ENCODE measurements at places on chromosomes 13 and 19.

DNA sequence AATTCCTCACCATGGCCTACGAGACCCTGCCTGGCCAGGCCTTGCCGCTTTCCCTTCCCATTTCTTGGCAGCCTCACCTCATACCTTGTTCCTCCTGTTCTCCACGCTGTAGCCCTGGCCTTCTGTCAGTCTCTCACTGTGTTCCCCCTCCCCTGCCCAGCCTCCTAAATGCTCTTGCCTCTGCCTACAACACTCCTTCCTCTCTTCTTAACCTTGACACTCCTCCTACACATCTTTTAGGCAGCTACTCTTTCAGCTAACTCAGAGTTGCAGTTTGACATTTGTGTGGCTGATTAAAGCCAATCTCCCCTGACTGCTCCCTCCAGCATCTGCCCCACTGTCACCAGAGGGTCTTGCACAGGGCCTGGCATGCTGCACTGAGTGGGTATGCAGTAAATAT is 150.8 kb downstream of the FLT1 start:
- no peak for DNase-seq

DNA sequence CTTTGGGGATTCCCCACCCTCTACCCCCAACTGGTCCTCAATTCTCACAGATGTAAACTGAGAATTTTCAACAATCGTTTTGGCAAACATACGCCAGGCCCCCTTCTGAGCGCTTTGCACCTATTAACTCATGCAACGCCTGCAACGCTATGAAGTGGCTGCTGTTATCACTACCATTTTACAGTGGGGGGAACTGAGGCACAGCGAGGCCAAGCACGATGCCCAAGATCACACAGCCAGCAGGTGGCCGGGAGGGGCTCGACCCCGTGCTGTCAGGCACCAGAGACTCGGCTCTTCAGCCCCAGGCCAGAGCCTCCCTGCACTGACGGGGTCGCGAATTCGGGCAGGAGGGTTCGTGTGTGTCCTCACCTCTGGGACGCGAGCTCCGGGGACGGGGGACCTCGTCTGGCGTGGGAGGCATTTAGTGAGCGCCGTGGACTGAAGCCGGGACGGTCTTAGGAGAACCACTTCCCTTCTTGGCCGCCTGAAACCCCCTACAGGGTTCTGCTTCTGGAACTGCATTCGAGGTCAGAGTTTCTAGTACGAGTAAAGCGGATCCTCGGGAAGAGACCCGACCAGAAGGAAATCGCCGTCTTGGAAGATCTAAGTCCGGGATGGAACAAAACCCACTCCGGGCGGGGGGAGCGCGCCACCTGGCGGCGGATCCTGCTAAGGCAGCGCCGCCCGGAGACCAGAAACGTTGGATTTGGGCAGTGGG is 21.0 kb downstream of the ZNF114 start:
- DNase-seq, result peak; percentile 62

DNA sequence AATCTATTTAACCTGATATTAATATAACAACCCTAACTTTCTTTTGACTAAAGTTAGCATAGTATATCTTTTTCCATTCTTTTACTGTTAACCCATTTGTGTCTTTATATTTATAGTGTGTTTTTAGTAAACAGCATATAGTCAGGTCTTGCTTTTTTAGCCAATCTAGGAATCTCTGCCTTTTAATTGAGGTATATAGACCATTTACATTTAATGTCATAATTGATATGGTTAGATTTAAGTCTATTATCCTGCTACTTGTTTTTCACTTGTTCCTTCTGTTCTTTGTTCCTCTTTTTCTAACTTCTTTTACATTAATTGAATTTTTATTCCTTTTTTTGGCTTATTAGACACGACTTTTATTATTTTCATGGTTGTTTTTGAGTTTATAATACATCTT is 174.4 kb downstream of the KCTD15 start:
- DNase-seq, result no peak

GRCh38 chr13:36913463-36913862 is 6.6 kb downstream of the SMAD9 start:
- DNase-seq, result no peak

DNA sequence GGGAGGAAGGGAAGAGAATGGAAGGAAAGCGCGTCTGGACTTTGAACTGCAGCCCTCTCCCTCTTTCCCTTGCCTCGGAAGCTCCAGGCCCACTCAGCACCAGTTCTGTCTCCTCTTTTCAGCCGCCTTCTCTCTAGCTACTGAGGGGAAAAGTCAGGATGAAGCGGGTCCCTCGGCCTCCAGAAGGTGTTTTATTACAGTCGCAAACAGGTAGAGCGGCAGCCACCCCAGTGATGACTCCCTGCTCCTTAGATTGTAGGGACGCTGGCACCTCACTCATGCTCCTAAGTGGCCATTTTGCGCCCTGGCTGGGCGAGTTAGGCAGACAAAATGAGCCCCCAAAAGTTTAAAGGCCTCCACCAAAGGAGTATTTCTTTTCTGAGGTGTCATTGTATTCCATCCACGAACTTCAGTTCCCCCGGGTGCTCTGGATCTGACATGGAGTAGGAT is 954 bp upstream of the STK24 start:
- no peak for DNase-seq

DNA sequence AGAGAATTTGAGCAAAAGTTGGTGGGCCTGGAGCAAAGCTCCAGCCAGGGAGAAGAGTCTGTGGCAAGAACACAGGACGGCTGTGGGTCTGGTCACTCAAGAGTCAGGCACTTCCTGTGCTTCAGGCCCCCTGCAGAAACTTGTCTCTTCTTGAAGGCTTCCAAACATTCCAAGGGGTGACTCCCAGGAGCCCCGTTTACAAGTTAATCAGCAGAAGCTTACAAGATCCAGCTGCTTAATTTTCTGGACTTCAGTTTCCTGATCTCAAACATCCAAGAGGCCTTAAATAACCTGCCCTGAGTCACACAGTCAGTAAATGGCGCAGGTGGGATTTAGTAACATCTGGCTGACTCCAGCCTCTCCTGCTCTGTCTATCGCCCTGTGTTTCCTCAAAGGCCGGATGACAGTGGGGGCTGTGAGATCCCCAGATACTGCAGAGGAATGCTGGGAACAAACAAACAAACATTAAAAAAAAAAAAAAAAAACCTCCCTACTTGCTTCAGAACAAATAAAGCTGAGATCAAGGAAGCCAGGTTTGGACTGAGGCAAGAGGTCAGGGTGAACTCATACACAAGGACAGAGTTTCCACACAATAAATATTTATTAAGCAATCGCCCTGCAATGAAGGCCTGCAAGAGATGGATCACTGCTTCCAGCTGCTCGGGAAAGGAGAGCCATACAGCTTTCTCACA is 175.4 kb upstream of the RFC3 start:
- no peak for DNase-seq

DNA sequence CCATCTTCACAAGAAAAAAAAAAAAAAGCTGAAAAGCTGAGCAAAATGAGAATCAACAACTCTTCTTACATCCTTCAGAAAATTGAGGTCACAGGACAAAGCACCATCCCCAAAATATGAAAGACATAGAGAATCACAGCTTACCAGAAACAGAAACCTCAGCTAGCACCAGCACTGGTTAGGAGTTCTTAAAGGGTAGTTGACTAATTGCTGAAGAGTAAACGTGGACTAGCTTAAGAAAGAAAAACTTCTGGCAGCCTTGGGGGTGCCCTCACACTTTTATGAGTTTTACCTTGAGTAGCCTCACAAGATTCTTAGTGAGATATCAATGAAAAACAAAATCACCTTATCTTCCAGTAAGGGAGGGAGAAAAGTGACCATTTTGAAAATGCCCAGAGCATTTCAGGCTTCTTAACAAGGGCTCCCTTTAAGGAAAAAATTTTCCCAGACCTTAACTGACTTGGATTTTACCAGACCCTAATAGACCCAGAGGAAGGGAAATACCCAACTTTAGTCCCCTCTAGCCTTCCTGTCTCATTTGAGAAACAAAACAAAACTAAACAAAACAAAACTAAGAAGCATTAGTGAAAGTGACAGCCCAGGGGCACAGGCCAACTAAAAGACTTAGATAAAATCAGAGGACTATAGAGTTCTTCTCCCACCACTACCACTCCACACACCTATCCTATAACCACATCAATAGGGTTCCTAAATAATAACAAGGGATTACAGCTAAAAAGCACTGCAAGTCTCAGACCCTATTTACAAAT is 888.6 kb downstream of the DIAPH3 start:
- DNase-seq, result no peak

GRCh38 chr13:25633093-25633492 is 261.3 kb downstream of the ATP8A2 start:
- no peak for DNase-seq

DNA sequence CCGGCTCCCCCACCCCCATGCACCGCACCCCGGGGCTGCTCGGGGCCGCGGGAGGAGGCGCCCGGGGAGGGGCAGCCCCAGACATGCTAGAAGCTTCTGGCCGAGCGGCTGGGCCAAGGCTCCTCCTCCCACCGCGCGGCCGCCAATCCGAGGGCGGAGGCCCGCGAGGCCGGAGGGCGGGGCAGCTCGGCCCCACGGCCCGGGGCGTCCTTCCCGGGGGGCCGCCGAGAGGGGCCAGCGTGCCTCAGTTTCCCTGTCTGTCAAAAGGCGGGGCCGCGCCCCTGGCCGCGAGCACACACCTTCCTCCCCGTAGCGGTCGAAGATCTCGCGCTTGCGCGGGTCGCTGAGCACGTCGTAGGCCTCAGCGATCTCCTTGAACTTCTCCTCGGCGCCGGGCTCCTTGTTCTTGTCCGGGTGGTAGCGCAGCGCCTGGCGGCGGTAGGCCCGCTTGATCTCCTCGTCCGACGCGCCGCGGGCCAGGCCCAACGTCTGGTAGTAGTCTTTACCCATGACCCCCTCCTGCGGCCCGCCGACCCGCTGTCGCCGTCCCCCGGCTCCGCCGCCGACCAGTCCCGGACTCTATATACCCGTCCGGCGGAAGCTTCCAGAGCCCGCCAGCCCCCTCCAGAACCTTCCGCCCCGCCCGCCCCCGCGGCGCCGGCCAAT is at the start of gene DNAJB1:
TSS of gene DNAJB1 (minus strand) at position 558 of the 666 bp plus-strand sequence. CDS start at position 510, 48 bp downstream.
- peak; percentile 42 for DNase-seq

GRCh38 chr13:96252903-96253302 is 163.0 kb downstream of the HS6ST3 start:
- no peak for DNase-seq

DNA sequence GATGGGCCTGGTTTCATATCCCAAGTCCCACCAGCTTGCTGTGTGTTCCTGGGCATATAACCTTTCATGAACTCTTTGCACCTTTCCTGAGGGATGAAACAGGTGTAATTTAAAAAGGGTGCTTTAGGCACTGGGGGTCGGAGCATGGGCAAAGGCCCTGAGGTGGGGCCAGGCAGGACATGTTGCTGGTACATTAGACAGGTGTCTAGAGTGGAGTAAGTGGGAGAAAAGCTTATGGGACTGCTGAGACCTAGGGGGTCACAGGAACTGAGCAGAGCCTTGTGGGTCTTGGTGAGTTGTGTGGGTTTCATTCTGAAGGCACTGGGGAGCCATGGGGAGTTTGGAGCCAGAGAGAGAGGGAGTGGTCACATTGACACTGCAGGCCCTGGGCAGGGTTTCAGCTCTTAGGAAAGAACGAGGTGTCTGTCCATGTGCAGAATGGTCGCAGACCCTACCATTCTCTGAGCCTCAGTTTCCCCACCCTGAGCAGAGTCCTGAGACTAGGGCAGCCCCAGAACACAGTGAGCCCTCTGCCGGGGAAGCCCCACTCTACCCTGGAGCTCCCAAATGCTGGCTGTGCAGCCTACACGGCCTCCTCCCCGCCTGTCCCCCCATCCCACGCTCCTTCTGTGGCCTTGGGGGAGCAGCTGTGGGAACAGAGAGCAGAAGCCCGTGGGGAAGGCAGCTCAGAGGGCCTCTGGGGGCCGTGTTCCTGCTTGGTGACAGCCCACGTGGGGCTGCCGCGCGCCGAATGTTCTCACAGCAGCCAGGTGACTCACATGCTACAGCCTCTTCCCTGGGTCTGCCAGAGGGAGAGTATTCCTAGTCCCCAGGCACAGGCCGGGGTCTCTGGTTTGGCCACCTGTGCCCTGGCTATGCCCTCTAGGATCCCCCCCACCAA is 7.3 kb upstream of the HOMER3 start:
- DNase-seq, result no peak
